ENCODE measurements at places on chromosomes 6 and 20.
A peak's percentile ranks its signal among the peaks of the same experiment; 100 is the strongest.

DNA sequence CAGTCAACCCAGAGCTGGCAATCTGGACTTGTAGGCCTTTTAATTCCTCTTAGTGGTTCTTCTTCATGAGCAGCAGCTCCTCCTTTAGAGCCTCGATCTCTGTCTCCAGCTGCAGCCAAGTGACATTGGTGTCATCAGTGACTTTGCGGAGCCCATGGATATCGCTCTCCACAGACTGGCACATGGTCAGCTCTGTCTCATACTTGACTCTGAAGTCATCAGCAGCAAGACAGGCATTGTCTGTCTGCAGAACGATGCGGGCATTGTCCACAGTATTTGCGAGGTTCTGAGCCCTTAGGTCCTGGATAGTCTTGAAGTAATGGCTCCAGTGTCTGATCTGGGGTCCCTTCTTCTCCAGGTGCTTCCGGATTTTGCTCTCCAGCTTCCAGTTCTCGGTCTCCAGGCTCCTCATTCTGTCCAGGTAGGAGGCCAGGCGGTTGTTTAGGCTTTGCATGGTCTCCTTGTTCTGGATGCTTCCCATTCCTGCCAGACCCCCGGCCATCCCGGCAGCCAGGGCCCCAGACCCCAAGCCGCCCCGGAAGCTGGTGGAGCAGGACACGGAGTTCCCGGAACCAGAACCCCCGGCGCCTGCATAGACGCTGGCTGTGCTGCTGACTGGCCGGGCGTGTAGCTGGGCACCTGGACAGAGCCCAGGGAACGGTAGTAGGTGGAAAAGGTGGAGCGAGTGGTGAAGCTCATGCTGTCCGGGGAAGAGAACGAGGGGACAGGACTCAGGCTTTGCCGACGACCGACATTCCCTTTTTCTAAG, 15.1 kb downstream of the RFPL4B start:
- no peak for DNase-seq

GRCh38 chr6:46756469-46757213, 9.9 kb downstream of the ANKRD66 start:
- DNase-seq, result no peak

DNA sequence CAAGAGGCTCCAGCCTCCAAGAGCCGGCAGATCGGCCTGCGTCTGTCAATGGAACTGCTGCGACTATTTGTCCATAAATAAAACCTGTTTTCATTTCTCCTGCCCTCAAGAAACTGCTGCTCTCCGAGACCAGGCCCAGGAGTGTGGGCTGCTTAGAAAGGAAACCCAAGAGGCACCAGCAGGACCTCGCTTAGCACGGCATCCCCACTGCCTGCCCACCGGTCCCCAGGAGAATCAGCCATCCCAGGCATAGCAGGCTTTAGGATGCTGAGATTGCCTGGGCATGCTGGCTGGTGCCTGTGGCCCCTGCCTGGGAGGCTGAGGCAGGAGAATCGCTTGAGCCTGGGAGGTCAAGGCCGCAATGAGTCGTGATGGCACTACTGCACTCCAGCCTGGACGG, 17.6 kb downstream of the NTSR1 start:
- DNase-seq, result no peak

- DNase-seq, result peak; percentile 61
Observed at GRCh38 chr6:170291271-170292110, 613 bp upstream of the DLL1 start.

- no peak for DNase-seq
Observed at GRCh38 chr6:36136034-36136433, 5.7 kb downstream of the MAPK13 start.

DNA sequence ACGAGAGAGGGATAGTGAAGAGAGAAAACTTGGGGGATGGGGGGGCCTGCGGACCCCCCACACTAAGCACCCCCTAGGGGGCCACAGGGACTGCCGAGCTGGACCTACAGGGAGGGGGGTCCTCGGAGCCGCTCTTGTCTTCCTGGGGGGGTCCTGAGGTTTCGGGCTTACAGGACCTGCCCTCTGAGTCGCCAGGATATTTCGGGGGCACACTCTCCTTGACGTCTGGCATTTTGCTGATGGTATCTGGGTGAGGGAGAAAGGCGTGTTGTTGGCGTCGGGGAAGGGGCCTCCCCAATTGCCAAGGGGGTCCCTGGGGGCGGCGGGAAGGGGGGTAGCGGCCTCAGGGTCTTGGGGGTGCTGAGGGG, 516 bp downstream of the TCP11 start:
- DNase-seq, result no peak

DNA sequence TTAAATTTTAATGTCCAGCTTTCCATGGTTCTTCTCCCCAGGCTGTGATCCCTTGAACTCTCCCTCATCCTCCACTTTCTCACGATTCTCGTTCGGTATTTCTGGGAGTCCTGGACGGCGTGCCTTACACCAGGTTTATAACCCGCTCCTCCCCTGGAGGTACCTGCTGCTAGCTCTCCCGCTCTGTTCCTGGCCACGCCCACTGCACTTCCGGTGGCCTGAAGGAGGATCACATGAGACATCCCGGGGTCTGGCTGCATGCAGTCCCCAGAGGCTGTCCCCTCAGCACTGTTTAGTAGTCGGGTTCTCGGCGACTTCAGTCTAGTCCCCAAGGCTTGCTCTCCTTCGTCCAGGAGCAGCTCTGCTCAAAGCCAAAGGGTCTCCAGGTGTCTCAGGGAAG, 28.4 kb upstream of the GCLC start:
- DNase-seq, result no peak

DNA sequence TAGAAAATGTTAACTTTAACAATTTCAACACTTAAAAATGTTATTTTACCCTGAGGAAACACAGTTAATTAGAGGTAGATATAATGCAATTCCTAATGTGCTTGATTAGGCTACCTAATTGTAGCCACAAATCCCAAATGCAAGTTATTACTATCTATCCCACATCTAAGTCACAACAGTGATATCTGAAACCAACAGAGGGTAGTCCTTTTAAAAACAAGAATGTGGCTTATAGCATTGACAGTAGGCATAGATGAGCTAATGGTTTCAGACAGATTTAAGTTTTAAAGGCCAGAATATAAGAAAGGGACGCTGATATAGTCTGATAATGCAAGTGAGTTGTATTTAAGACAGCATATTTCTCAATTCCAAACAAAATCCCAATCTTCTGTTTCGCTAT, 23.0 kb downstream of the PLN start:
- no peak for DNase-seq

GRCh38 chr20:58171796-58172425, 56.5 kb downstream of the ANKRD60 start:
- DNase-seq, result no peak

DNA sequence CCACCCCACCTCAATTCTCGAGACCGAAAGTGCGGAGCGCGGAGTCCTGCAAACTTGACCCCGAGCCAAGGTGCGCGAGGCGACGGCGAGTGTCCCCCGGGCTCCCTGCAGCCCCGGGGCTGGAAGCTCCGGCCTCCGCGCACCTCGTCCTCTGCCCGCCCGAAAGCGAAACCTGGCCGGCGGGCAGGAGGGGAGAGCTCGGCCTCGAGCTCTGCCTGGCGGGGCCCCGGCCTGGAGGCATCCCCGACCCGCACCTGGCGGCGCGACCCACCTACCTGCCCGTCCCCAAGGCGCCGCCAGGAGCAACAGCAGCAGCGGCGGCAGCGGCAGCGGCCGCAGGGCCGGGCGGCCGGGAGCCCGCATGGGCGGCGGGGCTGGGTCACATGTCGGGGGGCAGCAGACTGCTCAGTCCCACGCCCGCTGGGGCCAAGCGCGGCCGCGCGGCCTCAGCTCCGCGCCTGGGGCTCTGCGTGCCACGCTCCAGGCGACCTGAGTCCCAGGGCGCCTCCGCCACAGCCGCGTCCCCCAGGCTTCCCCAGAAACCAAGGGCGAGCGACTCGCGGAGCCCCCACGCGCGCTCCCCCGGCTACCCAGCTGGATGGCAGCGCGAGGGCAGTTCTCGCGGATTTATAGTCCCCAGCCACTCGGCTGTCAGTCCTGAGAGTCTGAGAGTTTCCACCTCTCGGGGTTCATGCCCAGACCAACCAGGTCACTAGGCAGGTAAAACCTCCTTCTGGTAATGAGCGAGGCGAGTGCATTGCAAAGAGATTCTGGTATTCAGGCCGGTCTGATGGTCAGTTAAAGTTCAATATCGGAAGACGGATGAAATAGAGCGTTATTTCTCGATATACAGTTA, at the start of gene IL20RA:
Gene IL20RA (minus strand): TSS at position 600 of the 856 bp plus-strand sequence. CDS start 237 bp downstream, at position 363.
- DNase-seq, result peak; percentile 7

- no peak for DNase-seq
Observed at GRCh38 chr20:25160467-25160866, 35.0 kb upstream of the ENTPD6 start.

GRCh38 chr6:33064723-33065122, 8.7 kb downstream of the HLA-DPA1 start:
- no peak for DNase-seq

- DNase-seq, result no peak
Observed at GRCh38 chr20:57267158-57267821, 849 bp upstream of the BMP7 start.

GRCh38 chr6:111254779-111255166, 167.5 kb downstream of the SLC16A10 start:
- DNase-seq, result no peak

DNA sequence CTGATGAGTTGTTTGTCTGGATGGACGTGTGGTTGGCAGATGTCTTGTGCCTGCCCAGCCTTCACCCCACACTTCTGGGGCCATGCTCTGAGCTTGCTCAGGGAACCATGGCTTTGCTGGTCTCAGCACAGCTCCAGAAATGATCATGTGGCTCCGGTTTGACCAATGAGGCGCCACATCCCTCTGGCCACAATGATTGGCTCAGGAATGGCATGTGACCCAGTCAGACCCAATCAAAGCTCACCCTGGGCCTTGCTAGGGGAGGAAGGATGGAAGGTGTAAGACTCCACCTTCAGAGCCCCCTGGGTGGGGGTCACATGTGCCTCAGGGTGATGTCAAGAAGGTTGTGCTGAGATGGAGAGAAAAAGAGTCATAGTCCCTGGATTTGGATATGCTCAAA, 281.6 kb upstream of the SULF2 start:
- no peak for DNase-seq

- DNase-seq, result no peak
Observed at GRCh38 chr6:148771896-148772554, 25.2 kb downstream of the UST start.

GRCh38 chr20:12262747-12263146, 345.1 kb downstream of the BTBD3 start:
- DNase-seq, result no peak

DNA sequence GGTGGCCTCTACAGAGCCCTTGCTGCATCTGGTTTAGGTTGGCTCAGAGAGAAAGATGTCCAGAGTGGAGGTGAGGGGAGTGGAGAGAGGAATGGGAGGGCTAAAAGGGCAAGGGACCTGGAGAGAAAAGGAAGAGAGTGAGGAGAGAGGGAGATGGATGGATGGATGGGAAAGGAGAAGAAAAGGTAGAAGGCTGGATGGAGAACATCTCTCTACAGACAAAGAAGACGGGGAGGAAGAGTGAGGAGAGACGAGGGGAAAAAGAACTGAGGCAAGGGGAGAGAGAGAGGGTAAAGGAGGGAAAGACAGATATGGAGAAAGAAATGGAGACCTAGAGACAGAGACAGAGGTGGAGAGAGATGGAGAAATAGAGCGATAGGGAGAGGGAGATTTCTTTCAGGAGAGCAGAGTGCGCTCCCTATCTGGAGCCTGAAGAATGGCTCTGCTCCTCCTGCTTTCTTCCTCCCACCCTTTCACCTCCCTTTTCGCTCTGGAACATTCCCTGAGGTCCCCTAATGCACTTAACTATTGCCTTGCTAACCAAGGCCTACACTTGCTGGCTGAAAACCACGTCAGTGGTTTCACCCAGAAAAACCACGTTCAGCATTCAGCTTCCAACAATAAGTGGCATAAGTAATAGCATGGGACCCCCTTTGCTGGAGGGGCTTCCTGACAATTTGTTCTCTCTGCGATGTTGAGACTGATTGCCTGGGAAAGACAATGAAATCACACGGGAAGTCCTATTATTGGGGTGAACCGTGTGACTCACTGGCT, 286.3 kb downstream of the CDH26 start:
- no peak for DNase-seq

GRCh38 chr20:37890643-37891042, 12.3 kb upstream of the VSTM2L start:
- no peak for DNase-seq

- no peak for DNase-seq
Observed at GRCh38 chr6:21064756-21065340, 528.7 kb upstream of the SOX4 start.

DNA sequence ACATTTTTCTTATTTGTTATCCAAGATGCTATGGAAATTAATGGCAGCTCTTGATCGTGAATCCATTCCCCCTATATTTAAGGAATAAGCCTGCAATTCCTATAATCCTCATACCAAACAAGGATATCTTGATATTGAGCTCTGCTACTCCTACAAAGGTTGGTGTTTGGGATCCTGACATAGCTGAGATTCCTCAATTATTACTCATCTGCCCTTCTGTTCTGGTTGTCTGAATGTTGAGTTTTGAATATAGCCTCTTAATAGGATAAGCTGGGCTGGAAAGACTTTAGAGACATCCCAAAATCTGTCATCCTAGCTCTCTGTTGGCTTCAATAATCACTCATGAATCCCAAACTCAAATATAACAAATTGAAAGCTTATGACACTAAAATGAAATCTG, 49.9 kb downstream of the CLIC5 start:
- no peak for DNase-seq

GRCh38 chr20:60500038-60500701, 541.9 kb downstream of the CDH26 start:
- DNase-seq, result no peak

Measured in stimulated activated naive CD8-positive, alpha-beta T cell treated with anti-CD3 and anti-CD28 coated beads, Interleukin-15, Interleukin-2, amounts not matched to agents 100 U/mL and 50 U/mL, for 24 hours (primary cell).